ENCODE measurements at places on chromosomes 12 and 14.

- no peak for DNase-seq
Observed at GRCh38 chr14:56379956-56380355, 199.6 kb upstream of the TMEM260 start.

DNA sequence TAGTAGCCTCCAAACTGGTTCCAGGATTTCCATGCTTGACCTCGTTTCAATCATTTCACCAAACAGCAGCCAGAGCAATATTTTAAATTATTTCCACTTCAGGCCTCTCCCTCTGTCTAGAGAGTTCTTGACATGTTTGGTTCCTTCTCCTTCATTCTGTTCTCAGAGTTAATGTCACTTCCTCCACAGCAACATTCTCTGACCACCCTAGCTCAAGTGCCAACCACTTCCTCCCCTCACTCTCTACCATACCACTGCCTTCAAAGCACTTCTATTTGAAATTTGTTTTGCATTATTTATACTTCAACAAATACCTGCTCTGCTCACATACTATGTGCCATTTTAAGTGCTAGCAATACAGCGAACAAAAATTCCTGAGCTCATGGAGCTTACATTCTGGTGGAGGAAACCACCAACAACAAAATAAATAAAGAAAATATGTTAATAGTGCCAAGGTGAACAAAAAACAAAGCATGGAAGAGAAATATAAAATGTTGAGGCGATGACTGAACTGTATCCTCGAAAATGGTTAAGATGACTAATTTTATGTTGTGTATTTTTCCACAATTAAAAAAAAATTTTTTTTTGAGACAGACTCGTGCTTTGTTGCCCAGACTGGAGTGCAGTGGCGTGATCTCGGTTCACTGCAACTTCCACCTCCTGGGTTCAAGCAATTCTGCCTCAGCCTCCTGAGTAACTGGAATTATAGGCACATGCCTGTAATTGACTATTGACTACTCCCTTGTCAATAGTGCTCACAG is 17.3 kb downstream of the BAZ1A start:
- DNase-seq = no peak

DNA sequence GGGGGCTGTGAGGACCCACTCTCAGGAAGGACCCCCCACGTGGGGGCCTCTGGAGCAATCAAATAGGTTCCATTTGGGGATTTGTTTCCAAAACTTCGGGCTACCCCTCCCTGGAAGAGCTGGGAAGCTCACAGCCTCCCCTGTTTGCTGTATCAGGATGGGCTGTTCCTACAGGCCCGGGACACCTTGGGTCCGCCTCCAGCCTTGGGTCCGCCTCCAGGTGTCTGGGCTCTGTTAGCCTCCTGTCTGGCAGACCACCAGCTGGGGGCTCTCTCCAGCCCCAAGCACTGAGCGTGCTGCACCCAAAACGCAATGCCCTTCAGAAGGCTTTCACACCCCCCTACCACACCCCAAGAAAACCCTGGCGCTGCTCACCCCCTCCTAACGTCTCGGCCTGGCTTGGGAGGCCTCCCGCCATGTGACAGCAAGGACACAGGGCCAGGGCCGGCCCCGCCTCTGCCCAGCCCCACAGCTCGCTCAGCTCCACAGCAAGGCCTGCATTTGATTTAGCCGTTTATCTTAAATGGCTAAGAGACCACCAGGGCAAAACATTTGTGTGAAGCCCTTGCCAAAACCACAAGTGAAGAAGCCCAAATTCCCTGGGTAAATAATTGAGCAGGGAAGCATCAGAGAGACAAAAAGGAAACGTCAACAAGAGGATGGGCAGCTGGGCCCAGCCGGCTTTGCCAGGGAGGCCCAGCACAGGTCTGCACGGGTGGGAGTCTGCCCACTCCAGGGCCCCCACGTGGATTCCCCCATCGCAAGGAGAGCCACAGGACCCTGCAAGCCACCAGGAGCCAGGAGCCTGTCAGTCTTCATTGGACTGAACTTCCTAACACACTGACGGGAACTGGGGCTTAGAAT is 39.9 kb downstream of the BCL11B start:
- no peak for DNase-seq

- no peak for DNase-seq
Observed at GRCh38 chr12:69662764-69663163, 36.3 kb downstream of the BEST3 start.

GRCh38 chr14:75298187-75298965 is 19.7 kb downstream of the FOS start:
- DNase-seq = no peak

- DNase-seq = no peak
Observed at GRCh38 chr12:110794623-110795280, 52.0 kb upstream of the CCDC63 start.

GRCh38 chr14:22122829-22123560 is 449.4 kb upstream of the OR4E1 start:
- no peak for DNase-seq

- no peak for DNase-seq
Observed at GRCh38 chr12:105622220-105622619, 291.7 kb downstream of the C12orf75 start.

DNA sequence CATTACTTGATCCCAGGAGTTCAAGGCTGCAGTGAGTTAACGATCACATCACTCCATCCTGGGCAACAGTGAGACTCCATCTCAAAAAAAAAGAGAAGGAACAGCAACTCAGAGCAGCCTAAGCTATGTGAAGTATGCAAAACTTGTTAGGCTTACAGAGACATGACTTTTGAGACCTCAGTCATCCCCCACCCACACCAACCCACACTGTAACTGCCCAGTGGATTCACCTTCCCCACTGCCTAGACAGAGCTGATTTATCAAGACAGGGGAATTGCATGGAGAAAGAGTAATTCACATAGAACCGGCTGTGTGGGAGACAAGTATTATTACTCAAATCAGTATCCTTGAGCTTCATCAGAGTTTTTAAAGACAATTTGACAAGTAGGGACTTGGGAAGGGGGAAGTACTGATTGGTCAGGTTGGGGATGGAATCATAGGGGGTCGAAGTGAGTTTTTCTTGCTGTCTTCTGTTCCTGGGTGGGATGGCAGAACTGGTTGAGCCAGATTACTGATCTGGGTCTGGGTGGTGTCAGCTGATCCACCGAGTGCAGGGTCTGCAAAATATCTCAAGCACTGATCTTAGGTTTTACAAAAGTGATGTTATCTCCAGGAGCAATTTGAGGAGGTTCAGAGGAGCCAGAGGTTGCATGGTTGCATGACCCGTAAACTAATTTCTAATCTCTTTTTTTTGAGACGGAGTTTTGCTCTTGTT is 6.2 kb upstream of the WDR89 start:
- DNase-seq = no peak

- no peak for DNase-seq
Observed at GRCh38 chr12:93208011-93208410, 169.7 kb upstream of the NUDT4 start.

DNA sequence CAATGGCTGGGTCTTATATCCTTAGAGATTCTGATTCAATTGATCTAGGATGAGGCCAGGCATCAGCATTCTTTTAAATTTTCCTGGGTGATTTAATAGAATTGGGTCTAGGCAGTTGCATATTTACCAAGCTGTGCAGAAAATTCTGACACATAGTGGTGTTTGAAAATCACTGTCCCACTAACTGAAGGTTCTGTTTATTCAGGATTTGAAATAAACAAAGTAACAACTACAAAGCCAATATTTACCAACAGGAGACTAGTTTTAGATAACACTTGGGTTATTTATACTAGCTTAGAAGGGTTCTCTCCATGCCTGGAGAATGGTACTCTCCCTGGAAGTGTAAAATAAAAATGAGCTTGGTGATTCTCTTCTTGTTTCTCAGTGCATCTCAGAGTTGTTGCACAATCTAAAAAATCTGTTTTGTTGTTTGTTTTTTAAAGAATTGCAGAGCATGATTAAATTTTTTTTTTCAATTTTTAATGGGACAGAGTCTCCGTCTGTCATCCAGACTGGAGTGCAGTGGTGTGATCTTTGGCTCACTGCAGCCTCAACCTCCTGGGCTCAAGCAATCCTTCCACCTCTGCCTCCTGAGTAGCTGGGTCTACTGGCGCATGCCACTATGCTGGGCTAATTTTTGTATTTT is 16.9 kb downstream of the BEST3 start:
- DNase-seq = no peak

All from activated T-cell treated with anti-CD3 and anti-CD28 coated beads for 48 hours (primary cell).